Aortic smooth muscle cell (primary cell): ENCODE measurements at places on chromosomes 7 and 10. TPM values are rescaled to one million over a fixed set of nuclear protein-coding genes. Genes with fewer than 3 reads are reported as not detected.

The PTER gene
- 9.8 and 11.5 TPM in 2 replicates for total RNA-seq

The AZGP1 gene
- 0.13 TPM in 1 of 2 replicates, not detected in the other for total RNA-seq

The HKDC1 gene
- total RNA-seq = 1.4 and 1.7 TPM in 2 replicates

The COL26A1 gene
- 0.12 TPM in 1 of 2 replicates, not detected in the other for total RNA-seq
